ENCODE measurements at places on chromosomes 1 and 21. TPM values are rescaled to one million over a fixed set of nuclear protein-coding genes. Genes with fewer than 3 reads are reported as not detected.

The DNASE2B gene
- total RNA-seq, result not detected

The CD1B gene
- total RNA-seq, result not detected

The C1orf210 gene
- not detected for total RNA-seq

The UBE2U gene
- total RNA-seq, result not detected

The BCAR3 gene
- 56.2 TPM for total RNA-seq

The SFN gene
- not detected for total RNA-seq

The LIN28A gene
- not detected for total RNA-seq

The GOLT1A gene
- not detected for total RNA-seq

The SYT14 gene
- total RNA-seq, result 1.6 TPM

The AQP10 gene
- under 0.01 TPM for total RNA-seq

The GPR25 gene
- total RNA-seq, result not detected

The TTLL7 gene
- 2.7 TPM for total RNA-seq

The CHAF1B gene
- 3.6 TPM for total RNA-seq

The FYB2 gene
- not detected for total RNA-seq

The AKR7A3 gene
- 0.30 TPM for total RNA-seq

The SPATA21 gene
- not detected for total RNA-seq

The TEX38 gene
- total RNA-seq, result not detected

The OR2L8 gene
- 0.30 TPM for total RNA-seq

All from epithelial cell of umbilical artery (primary cell).